ENCODE measurements at places on chromosomes 4 and X. TPM values are rescaled to one million over a fixed set of nuclear protein-coding genes. Genes with fewer than 3 reads are reported as not detected.

The GSX2 gene
- not detected for total RNA-seq

The HTT-AS gene
- not detected for total RNA-seq

The PCSK1N gene
- 39.0 TPM for total RNA-seq

The GABRB1 gene
- 2.8 TPM for total RNA-seq

The GSPT2 gene
- 14.3 TPM for total RNA-seq

The CASP6 gene
- 78.4 TPM for total RNA-seq

The STARD8 gene
- total RNA-seq = 3.2 TPM

The RGS12 gene
- 33.6 TPM for total RNA-seq

The KLKB1 gene
- 16.1 TPM for total RNA-seq

The SLC10A7 gene
- 17.0 TPM for total RNA-seq

The GPC3 gene
- 874 TPM for total RNA-seq

The GPAT3 gene
- total RNA-seq = 4.4 TPM

The RAB40AL gene
- total RNA-seq = not detected

The APBB2 gene
- 47.5 TPM for total RNA-seq

The MTTP gene
- 92.2 TPM for total RNA-seq

The TLR8 gene
- total RNA-seq = 0.08 TPM

The CYLC1 gene
- total RNA-seq = not detected

The POLN gene
- total RNA-seq = 2.0 TPM

The HELT gene
- total RNA-seq = not detected

The CYBB gene
- total RNA-seq = 2.5 TPM

The ENPEP gene
- 8.7 TPM for total RNA-seq

The S100P gene
- 9.2 TPM for total RNA-seq

The SPON2 gene
- 403 TPM for total RNA-seq

The SOWAHB gene
- total RNA-seq = 18.9 TPM
